ENCODE measurements at places on chromosomes 12 and 14.

- no peak for DNase-seq
These were observed 50.5 kb downstream of the SLC6A12 start for GRCh38 chr12:163406-163986.

- DNase-seq: no peak
These were observed 15.3 kb upstream of the NOXRED1 start for GRCh38 chr14:77438596-77438995.

DNA sequence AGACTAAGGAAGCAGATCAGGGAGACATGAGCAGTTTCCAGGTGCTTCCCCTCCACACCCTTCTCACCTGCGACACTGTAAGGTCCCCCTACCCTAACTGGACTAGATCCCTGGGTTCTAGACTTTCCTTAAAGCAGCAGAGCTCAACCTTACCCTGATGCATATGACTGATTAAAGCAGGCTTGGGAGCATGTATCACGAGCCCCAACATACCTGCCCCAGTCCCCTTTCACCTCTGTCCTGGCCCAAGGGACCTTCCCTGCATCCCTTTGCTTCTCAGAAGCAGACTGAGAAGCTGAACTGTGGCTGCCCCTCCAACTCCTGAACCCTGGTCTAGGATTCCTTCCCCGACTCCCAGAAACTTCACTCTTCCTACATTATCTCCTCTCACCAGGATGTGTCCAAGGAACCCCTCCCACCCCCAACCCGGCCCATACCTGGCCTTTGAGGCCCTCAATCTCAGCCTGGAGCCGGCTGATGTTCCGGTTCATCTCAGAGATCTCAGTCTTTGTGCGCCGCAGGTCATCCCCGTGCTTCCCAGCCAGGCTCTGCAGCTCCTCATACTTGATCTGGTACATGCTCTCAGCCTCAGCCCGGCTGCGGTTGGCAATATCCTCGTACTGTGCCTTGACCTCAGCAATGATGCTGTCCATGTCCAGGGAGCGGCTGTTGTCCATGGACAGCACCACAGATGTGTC lies 5.4 kb downstream of the KRT8 start:
- DNase-seq: no peak

DNA sequence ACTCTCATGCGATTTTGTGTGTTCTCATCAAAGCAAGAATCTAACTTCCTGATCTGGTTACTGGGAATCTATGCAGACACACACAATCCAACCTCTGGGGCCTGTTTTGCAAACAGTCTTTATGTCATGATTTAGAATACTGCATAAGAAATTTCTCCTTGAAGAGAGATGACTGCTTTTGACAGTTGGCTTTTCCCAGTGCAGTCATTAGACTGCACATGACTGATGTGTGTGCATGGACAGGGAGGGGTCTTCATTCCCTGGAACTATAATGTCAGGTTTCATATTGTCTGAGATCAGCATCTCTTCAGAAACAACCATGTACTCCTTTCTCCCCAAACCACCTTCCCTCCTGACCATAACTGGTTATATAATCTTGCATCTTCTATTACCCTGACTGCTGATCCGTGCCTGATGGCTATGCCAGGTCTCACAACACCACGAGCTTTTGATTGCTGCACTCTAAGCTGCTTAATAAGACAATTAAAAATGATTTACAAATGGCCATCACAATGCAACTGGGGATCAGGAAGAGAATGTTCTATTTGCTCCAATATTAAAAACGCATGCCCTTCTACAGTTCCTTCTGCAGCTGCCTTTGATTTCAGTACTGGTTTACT lies 995.4 kb downstream of the NRXN3 start:
- DNase-seq: no peak

- no peak for DNase-seq
These were observed 903.1 kb downstream of the BCL11B start for GRCh38 chr14:98368916-98369315.

DNA sequence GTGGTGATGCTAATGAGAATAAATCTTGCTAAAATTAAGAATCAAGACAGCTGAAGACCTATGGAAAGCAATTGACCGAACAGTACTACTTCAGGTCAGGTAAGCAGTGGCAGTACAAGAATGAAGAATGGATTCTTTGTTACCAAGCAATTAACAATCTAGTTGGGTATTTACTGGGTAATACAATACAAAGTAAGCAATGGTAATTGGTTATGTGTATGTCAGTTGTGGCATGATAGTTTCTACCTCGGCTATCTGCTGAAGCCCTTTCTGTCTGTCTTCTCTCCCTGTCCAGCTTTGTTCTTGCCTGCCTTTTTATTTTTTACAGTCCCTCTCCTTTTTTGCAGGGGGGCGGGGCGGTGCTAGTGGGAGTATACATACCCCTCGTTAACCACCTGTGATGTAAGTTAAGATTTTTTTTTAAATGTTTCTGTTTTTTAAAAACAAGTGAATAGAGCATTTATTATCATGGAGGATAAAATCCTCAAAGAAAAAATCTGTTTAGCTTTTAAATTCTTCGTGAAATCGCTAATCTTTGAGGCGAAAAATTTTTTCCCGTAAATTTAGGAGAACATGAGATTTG lies 75.9 kb downstream of the RCOR1 start:
- no peak for DNase-seq

DNA sequence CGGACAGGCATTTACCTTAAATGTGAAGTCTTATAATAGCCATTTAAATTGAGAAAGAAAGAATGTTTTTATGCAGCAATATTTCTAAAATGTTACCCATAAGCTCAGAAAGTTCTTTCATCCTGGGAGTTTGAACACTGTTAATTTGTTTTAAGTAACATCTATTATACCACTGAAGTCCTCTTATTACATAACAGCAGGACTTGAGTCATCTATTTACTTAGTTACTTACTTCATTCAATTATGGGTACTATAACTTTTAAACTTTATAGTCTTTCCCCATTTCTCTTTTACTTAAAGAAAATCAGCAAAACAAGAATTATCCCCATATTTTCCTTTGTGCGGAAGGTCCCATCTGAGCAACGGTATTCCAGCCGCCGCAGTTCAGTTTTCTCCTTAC lies 473.1 kb downstream of the ETNK1 start:
- no peak for DNase-seq

- no peak for DNase-seq
These were observed 89.7 kb upstream of the PARP11 start for GRCh38 chr12:3962631-3963483.

GRCh38 chr14:71923513-71923912 lies 8.7 kb upstream of the RGS6 start:
- DNase-seq: no peak

DNA sequence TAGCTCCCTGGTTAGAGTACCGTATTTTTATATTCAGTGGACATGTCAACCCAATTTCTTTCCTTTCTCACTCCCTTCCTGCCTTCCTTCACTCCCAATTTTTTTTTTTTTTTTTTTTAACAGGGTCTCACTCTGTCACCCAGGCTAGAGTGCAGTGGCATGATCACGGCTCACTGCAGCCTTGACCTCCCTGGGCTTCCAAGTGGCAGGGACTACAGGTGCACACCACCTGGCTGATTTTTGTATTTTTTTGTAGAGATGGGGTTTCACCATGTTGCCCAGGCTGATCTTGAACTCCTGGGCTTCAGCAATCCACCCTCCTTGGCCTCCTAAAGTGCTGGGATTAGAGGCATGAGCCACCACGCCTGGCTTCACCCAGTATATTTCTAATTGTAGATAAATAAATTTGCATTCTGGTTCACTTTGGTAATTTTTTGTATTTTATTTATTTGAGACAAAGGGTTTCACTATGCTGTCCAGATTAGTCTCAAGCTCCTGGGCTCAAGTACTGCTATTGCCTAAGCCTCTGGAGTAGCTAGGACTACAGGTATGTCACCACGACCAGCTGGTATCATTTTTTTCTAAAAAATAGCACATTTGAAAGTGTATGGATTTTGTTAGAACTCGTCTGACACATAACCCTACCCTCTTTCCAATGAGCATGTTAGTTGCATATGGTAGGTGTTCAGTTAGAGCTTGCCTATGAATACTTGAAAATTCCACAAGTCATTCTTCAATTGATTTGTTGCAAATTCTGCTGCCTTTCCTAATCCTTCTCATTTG lies 15.7 kb downstream of the SLC38A2 start:
- DNase-seq: peak; percentile 59

DNA sequence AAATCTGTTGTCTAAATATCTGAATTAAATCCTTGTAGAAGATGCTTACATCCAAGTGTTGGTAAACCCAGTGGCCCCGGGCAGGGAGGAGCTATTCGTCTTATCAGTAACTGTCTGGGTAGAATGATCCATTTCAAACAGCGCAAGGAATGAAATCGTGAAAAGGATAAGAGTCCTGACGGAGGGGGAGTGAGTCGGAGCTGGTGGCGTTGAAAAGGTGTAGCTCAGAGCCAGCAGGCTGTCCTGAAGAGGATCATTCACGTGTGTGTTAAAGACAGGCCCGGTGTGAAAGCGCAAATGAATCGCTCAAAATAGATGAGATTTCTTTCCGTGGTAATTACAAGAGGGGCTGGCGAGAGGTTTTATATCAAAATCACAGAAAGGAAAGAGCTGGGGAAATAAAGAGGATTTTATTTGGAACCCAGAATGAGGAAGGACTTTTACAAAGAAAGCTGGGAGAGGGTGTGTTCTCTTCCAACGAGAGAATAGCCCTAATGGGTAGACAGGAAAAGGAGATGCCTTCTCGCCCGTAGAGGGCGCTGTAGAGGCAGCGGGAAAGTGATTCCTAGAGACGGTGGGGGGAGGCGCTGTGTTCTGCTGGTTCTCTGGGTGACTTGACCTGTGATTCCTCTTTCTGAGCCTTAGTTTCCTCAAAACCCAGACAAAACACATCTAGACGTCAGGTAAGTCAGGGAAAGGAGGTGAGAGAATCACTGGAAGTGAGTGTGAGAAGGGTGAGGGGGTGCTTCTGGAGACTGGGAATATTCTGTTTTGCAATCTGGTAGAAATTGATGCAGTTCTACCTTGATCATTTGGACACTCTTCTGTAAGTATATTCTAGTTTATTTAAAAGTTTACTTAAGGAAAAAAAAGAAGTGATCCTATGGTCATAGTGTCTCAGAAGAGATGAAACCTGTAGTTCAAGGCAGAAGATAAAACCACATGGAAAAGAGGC lies 39.3 kb downstream of the SRRM4 start:
- DNase-seq: no peak

GRCh38 chr12:6337958-6338433 lies 3.9 kb downstream of the TNFRSF1A start:
- DNase-seq: no peak

DNA sequence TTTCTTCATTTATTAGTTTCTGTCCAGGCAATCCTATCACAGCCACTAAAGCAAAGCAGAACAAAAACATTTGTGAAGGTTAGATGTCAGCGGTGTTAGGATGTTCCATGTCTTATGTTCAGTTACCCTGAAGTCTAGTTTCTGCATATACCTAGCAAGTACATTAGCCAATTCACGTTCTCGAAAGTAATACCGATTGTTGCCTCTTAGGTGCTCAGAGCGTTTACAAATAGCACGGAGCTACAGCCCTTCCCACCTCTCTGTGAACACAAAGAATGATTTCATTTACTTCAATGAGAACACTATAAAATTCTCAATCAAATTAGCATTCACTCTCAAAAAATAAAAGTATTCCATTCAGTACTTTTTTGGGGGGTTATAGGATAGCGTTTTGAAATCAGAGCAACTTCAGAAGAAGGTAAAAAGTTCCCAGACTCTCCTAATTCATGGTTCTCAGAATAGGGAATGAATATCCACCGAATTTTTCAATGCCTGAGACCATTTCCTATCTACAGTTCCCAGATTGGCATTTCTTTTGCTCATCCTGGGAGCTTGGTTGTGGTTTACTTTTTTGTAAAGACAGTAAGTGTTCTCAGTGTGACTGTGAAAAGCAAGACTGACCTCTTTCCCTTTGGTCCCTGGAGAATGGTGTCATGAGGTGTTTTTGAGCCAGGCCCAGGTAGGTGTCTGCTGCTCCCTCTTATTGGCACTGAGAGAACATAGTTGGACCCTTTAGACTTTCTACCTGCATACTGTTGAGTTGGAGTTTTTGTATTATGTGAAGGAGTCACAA lies 488.0 kb upstream of the RGS6 start:
- DNase-seq: no peak
